Cardiac septum (tissue), 1 donor: ENCODE measurements at places on chromosomes 1 and 21. TPM values are rescaled to one million over a fixed set of nuclear protein-coding genes. Genes with fewer than 3 reads are reported as not detected.

- DNase-seq, result no peak
These were observed 20.8 kb upstream of the SDC3 start for GRCh38 chr1:30929135-30929889.

GRCh38 chr21:29521872-29522271, 223.2 kb downstream of the BACH1 start:
- DNase-seq, result no peak

DNA sequence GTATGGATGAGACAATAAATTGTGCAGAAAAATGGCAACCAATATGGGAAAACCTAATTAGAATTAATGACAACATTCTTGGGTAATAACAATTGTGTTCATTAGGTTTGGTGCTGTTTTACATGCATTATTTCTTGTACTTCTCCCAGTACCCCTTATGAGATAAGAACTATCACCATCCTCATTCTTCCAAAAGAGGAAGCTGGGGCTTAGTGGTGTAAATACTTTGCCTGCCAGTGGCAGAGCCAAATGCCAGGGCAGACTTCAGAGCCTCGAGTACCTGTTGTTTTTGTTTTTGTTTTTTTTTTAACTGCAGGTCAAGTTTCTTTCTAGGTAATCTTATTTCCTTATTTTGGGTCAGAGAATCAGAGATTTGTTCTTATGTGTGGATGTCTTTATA, 206.4 kb downstream of the RHOU start:
- DNase-seq, result no peak

DNA sequence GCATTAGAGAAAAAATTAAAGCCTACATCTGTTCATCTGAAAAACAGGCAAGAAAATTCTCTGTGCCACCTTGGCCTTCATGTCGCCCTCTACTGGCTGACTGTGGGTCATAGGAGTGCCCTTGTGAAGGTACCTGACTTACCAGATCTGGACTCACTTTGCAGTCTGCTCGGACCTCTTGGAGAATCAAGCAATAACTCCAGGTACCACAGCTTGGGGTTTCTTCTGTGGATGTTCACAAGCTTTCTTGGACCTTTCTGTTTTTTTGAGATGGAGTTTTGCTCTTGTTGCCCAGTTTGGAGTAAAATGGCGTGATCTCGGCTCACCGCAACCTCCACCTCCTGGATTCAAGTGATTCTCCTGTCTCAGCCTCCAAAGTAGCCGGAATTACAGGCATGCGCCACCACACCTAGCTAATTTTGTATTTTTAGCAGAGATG, 2.4 kb upstream of the PRAMEF18 start:
- peak; percentile 41 for DNase-seq

GRCh38 chr1:31811605-31812004, 4.2 kb downstream of the SPOCD1 start:
- DNase-seq, result peak; percentile 29

DNA sequence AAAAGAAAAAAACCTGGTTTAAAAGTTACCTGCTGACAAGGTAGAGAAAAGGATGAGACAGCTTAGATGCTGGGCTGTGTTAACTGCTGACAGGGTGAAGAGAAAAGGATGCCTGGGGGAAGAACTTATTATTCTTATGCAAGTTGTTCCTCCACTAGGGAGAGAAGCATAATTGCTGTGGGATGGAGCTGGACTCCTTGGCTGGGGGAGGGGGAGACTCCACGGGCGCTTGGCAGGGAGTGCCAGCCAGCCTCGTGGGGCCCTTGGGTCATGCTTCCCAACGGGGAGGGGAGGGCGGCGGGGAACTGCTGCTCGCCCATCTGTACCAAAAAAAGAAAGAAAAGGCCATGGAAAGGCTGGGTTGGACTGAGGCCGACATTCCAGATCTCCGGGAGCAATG, 47.2 kb downstream of the SYCP1 start:
- no peak for DNase-seq

DNA sequence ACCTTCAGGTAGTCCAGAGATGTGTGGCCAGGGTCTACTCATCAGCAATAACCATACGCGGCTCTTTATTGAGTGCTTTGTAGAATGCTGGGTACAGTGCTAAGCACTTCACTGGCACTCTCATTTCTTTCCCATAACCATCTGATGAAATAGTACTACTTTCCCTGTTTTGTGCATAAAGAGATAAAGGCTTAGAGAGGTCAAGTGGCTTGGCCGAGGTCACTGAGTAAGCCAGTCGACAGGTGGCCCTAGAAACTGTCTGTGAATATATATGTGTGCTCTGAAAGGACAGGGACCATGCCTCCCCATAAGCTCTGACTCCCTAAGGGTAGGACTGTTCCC, 52.8 kb downstream of the NENF start:
- no peak for DNase-seq

DNA sequence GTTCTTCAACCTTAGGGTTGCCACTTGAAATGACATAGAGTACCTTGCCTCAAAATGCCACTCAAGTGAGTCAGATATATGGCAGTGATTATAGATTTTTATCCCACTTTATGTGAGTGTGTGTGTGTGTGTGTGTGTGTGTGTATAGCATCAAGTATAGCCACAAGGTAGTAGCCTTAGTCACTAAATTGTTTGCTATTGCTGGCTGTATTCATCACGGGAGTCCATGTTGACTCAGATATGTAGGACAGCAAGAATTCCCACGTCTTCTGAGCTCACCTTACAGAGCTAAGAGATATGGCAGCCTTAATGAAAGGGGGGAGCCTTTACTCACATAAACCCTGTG, 9.3 kb downstream of the ETS2 start:
- DNase-seq, result no peak

Gene CFAP45
- total RNA-seq, result 0.32 TPM

DNA sequence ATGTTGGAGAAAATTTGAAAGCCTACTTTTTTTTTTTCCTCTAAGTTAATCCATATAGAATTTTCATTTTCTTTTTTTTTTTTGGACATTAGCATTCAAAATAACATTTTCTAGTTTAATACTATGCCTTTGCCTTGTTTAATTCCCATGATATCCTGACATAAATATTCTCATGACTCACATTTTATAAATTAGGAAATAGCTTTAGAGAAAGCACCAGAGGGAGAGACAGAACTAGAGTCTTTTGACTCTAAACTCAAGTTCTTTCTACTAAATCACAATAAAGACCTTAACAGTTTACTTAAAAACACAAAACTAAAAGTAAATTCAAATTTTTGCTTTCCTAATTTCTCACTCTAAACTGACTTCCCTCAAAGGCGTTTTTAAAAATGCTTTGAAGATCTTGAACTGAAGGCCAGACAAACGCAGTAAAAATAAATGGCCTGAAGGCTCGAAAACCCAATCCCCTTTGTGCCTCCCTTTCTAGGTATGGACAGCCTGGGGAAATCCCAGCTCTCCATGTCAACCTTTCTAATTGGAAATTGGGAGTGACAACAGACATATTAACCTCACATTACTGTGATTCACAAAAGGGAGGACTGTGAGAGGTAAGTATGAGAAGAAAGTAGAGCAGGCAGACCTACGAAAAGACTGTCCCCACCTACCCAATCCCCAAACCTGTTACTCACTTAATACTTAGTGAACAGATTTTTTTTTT, 104.6 kb downstream of the ENAH start:
- DNase-seq, result no peak

Gene CLCA1
- not detected for total RNA-seq

DNA sequence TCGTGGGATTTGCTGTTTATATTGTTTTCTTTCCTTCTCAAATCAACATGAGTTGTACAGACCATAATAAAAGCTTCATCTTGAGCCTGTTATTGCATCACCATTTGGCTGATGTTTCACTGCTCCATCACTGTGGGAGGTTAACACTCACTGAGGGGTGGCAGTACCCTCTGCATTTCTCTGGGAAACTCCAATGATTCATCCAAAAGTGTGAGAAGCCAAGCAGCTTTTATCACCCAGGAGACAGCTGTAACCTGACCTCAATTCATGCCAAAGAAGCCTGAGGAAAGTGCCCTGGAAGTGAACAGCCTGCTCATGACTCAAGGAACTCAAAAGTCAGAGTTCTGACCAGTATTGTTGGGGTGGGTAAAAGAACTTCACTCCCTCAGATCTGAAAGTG, 84.1 kb downstream of the GPR88 start:
- DNase-seq, result no peak

DNA sequence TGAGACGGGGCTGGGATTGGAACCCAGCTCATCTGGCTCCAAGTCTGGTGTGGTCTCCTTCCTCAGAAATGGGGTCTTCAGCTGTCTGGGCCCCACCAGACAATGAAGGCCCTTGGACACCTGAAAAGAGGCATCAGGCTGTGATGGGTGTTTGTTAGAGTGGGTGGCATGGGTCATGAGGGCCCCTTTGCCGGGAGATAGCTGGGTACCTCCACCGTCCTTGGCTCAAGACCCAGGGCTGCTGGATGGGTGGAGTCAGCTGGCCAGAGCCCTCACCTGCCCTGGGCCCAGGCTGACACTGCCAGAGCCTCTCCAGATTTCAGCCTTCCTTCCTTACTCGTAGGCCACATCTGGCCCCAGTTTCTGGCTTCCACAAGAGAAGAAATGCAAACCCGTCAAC, 13.4 kb upstream of the TTC22 start:
- no peak for DNase-seq

DNA sequence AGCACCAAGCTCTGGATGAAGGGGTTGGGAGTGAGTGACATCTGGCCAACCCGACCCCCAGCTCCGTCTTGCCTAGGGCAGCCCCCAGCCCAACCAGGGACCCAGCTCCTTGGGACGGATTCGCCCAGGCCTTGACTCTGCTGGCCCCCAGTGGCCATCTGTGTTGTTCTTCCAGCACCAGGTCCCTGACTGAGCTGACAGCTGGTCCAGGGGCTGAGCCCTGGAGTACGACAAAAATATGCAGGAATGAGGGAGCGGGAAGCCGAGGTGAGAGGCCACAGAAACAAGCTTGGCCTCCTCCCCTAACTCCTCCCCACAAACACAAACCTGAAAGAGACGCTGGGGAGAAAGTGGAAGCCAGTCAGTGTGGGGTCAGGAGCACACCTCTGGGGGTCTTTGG, 55.0 kb upstream of the PAX7 start:
- DNase-seq, result no peak

Gene FAM163A
- total RNA-seq, result 0.16 TPM

GRCh38 chr1:160117300-160117699, 1.7 kb downstream of the ATP1A2 start:
- DNase-seq, result no peak

GRCh38 chr1:225923381-225923691, 714 bp downstream of the PYCR2 start:
- no peak for DNase-seq

DNA sequence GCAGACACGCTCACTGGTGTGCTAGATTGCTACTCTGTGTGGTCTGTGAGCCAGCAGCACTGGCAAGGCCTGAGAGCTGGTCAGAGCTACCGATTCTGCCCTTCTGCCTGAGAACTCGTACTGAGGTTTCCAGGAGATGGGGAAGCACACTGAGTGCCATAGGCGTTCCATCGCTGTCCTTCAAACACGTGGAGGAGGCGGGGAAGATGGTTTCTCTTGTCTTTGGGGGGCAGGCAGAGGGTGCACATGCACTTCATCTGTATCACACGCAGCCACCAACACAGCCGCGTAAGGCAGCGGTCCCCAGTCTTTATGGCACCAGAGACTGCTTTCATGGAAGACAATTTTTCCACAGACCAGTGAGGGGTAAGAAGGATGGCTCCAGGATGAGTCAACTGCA, 23.8 kb upstream of the MX1 start:
- DNase-seq, result no peak

Gene ADAMTS1
- total RNA-seq, result 92.5 TPM

Gene TMEM54
- total RNA-seq, result 17.0 TPM

Gene UBXN10
- 0.30 TPM for total RNA-seq

GRCh38 chr1:167752219-167752985, 30.6 kb downstream of the MPZL1 start:
- DNase-seq, result no peak

GRCh38 chr1:90922202-90922601, 99.6 kb downstream of the ZNF644 start:
- DNase-seq, result no peak

DNA sequence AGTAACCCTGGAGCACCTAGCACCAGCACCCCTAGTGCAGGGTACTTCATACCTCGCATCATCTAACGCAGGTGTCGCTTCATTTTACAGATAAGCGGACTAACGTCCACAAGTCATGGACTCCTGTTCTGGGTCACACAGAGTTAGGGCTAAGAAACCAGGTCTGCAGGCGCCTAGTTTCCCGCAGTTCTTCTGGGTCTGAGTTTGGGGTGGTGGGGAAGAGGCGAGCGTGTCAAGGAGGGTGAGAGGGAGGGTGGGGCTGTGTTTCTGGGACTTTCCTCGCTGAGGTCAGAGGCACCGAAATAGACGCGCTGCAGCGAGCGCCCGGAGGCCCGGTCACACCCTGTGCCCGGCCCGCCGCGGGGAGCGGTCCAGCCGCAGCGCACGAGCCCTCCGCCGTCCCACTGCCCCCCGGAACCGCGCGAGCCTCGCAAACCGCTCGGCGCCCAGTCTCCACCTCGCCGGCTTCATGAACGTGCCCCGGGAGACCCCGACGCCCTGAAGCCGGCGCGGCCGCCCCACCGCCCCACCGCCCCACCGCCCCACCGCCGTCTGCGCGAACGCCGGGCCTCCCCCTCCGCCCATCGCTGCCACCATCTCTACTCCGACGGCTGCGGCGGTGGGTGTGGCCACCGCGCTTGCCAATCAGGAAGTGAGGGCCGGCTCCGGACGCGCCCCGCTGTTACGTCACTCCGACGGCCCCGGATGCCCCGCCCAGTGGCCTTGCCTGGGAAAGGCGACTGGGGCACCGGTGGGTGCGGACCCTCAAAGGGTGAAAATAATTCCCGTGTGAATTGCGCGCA, 12.3 kb downstream of the IFI6 start:
- peak; percentile 98 for DNase-seq

Gene TRAF3IP3
- 1.00 TPM for total RNA-seq
